ENCODE measurements at places on chromosomes 3 and 15. TPM values are rescaled to one million over a fixed set of nuclear protein-coding genes. Genes with fewer than 3 reads are reported as not detected.

Gene CLDN16
- total RNA-seq, result 0.09 TPM

Gene CPEB1
- total RNA-seq, result 40.9 TPM

Gene ZCWPW2
- total RNA-seq, result 1.7 TPM

Gene LTF
- not detected for total RNA-seq

Gene OXTR
- 6.1 TPM for total RNA-seq

Gene NFKBIZ
- total RNA-seq, result 38.3 TPM
